ENCODE measurements at places on chromosomes 11 and 22.

DNA sequence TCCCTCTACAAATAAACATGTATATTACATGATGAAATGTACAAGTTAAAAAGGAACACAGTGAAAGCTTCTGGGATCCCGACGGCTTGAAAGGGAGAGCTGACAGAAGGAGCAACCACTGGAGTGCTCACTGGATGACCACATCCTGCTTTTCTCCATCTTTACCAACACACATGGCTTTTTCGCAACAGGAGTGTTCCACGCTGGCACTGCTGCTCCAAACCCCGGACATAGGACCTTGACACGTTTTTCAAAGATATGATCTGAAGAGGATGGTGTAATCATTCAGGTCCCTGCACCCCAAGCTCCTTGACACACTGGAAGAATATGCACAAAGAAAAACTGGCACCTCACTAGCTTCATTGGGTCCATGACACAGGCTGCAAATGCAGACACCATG lies 121.9 kb downstream of the LARGE1 start:
- no peak for DNase-seq

GRCh38 chr22:21952586-21953571 lies at the start of gene PPM1F:
Gene PPM1F (minus strand): TSS chr22:21952848. CDS start chr22:21946048, 6,800 bp downstream.
- DNase-seq, result peak; percentile 95

DNA sequence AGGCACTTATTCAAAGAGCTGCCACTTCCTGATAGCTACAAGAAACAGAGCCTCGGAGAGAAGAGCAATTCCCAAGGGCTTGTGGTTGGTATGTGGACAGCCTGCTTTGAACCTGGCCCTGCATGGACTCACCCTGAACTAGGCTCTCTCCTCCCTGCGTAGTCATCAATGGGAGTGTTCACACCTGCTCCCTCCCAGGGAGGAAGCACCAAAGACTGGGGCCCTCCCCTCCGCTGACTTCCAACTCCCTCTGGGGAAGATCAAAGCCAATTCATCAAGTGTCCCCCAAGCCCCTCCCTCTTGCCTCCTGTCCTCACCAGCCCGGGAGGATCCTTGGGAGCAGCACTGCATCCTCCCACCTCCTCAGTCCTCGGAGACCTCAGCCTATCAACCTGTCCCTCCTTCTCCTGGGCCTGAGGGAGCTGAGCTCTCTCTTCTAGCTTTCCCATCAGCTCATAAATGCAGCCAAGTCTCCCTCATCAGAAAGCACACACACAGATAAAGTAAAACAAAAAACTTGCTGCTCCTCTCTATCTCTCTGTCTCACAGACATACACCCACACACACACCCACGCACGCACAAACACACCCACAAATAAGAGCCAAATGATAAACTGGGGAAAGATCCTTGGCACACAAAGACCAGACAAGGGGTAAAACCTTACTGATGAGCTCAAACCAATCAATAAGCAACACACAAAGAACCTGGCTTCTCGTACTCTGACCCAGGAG lies 3.3 kb downstream of the A4GALT start:
- DNase-seq, result no peak

GRCh38 chr22:38074181-38075104 lies 9.5 kb downstream of the SLC16A8 start:
- no peak for DNase-seq

DNA sequence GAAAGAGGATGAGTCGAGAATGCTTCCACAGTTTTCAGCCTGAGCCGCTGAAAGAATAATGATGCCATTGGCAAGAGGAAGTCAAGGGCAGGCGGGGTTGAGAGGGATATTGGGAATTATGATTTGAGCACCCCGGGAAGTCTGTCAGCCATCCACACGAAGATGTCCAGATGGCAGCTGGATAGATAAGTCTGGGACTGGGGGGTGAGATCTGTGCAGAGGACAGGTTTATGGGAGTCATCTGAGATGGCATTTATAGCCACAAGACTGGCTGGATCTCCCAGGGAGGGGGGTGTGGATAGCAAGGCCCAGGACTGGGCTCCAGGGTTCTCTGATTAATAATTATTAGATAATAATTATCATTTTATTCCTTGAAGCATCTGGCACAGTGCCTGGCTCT lies 5.1 kb upstream of the STIP1 start:
- no peak for DNase-seq

DNA sequence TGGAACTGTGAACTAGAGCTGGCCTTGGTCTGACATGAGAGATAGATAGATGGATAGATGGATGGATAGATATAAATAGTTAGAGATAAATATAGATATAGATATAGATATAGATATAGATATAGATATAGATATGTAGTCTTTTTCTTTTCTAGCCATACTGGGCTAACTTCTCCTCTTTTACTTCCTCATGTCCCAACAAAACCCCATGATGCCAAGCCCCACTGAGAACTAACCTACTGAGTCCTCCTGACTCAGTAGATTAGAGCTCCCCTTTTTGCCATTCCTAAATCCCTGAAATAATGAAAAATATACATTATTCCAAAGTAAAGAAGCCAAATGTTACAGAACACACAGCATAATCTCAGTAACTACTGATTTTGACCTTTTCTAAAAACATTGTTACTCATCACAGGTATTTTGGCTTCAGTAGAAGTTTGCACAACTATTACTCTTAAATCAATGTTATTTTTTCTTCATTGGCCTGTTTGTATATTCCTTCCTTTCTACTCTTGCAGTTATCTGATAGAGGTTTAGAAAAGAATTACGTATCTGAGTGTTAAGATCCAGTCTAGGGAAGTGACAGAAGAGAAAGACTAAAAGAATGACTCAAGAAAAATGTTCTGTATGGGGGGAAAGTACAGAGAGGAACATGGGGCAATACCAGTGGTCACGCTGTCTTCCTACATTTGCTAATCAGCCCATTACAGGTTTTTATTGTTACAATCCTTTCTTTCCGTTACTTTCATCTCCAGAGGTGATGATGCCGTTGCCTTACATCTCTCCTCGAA lies 6.0 kb upstream of the OR10D3 start:
- no peak for DNase-seq

GRCh38 chr11:117826832-117827231 lies 2.3 kb upstream of the FXYD2 start:
- DNase-seq, result no peak

DNA sequence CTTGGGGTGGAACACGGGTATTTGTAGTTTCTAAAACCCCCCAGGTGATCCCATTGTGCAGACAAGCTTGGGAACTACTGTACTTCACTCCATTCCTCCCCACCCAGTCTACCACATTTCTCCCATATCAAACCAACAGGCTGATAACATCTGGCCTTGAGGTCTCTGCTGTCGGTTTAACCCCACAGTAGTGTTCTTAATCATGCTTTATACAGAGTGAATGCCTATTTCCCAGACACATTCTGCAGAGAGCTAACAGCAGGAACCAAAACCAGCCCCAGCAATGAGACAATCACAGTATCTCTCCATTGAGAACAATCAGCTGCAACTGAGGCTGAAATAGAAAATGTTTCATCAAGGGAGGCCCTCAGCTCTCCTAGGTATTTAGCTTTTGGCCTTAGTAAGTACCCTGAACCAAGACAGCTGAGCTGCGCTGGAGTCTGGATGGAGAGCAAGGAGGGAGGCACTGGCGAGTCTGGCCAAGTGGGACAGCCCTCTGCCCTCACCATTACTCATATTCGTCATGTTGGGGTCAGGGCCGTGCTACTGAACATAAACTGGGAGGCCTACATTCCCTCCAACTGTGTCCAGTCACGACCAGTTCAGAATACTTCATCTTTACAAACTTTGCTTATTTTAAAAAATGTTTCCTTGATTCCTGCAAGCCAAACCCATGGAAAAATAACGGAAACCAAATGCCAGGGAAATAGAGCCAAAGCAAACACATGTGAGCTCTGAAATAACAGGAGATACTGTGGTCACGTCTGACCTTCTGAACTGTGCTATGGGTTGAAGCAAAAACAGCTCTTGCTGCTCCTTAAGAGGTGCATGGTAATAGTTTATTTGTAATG lies 81.0 kb downstream of the CCDC34 start:
- DNase-seq, result no peak

GRCh38 chr11:74783241-74783871 lies 34.7 kb downstream of the RNF169 start:
- DNase-seq, result no peak

DNA sequence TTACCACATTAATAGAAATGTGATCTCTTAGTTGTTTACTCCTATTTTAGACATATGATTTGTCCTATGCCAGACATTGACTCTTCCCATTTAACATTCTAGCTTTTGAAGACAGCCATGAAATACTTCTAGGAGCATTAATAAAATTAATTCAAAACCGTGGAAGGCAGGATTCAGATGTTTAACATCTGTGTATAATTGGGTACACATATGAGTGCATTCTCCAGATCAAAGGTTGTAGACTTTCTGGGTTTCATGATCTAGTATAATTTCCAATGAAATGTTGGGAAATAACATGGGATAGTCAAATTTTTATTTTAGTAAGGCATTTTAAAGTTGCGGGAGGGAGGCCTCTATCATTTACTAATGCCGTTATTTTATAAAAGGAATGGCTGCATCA lies 35.2 kb upstream of the CCDC89 start:
- DNase-seq, result no peak

GRCh38 chr11:15638386-15638787 lies 523.7 kb downstream of the INSC start:
- DNase-seq, result no peak

- peak; percentile 77 for DNase-seq
These were observed 1.4 kb upstream of the TNNI2 start for GRCh38 chr11:1837171-1838076.

DNA sequence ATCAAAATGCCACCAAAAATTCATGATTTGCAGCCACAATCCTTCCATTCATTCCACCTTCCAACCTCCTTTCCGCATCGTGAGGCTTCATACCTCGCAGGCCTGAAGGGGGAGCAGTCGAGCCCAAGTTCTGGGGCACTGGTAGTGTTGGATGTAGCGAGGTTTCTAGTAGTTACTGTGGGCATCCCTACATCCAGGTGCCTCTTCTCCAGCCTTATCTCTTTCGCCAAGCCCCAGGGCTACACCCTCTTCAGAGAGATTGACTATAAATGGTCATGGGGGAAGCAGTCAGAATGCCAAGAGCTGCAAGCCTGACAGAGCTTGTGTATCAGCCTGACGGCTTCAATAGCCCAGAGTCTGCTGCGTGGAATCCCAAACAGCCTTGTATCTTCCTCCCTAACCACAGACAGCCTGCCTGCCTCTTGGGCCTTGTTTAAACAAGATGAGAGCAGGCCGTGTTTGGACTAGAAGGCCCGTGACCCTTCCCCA lies 28.9 kb downstream of the CLMP start:
- no peak for DNase-seq

DNA sequence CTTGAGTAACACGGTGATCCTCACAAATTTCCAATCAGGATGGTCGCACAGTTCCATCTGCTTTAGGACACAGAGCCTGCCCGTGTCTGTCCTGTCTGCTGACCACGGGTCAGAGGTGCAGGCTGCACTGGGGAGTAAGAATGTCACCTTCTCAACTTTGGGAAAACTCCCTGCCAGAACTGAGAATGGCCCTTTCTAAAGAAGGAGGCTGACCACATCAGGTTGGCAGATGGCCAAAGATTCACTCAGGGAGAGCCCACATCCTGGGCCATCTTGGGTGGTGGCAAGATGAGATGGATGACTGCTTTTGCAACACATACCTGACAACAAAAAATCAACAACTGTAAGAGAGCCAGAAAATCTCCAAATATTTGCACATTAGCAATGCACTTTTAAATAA lies 101.9 kb downstream of the IGLL1 start:
- DNase-seq, result no peak

- DNase-seq, result no peak
These were observed 54.8 kb downstream of the PAK1 start for GRCh38 chr11:77418971-77419597.

DNA sequence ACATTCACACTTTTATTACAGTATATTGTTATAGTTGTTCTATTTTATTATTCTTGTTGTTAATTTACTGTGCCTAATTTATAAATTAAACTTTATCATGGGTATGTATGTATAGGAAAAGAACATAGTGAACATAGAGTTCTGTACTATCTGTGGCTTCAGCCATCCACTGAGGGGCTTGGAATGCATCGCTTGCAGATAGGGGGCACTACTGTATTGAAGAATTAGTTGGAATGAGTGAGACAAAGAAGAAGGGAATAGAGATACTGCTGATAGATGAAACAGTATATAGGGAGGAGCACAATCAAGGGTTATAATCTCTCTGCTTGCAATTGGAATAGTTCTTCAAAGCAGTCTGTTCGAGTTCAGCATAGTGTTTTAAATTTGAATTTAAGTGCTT lies 432.2 kb downstream of the RAB38 start:
- DNase-seq, result no peak

GRCh38 chr11:23611726-23612125 lies 751.5 kb upstream of the CCDC179 start:
- no peak for DNase-seq

DNA sequence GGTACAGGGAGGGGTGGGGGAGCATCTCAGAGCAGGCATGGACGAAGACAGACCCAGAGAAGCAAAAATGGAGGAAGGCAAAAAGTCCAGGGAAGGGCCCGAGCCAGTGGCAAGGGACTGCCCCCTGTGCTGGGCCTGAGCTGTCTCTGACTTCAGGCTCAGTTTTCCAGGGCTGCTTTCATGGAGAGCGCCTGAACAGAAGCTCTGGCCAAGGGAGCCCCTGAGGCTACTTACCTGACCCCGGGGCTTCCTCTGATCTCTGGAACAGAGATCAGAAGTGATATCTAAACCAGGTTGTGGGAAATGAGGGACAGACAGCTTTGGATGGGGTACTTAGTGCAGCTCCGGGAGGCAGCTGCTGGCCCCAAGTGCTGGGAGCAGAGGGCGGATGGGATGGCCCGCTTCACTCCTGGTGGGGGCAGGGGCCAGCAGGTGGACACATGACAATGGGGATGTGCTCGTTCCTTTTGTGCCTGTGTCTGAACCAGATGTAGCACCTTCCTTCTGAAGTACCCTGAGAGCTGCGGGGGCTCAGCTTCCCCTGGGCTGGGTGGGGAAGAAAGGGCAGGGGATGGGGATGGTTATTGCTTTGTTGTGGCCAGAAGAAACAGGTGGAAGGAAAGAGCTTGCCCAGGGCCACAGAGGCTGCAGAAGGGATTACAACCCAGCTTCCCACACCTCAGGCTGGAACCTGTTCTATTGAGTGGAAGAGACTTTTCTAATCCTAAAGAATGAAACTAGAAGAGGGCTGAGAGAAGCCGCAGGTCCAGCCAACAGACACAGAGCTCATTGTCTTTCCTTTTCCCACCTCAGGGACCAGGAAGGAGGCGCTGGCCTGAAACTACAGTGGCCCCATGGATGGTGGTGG lies 5.7 kb downstream of the LRRC10B start:
- DNase-seq, result no peak
